ENCODE measurements at places on chromosomes 12 and 14. TPM values are rescaled to one million over a fixed set of nuclear protein-coding genes. Genes with fewer than 3 reads are reported as not detected.

DNA sequence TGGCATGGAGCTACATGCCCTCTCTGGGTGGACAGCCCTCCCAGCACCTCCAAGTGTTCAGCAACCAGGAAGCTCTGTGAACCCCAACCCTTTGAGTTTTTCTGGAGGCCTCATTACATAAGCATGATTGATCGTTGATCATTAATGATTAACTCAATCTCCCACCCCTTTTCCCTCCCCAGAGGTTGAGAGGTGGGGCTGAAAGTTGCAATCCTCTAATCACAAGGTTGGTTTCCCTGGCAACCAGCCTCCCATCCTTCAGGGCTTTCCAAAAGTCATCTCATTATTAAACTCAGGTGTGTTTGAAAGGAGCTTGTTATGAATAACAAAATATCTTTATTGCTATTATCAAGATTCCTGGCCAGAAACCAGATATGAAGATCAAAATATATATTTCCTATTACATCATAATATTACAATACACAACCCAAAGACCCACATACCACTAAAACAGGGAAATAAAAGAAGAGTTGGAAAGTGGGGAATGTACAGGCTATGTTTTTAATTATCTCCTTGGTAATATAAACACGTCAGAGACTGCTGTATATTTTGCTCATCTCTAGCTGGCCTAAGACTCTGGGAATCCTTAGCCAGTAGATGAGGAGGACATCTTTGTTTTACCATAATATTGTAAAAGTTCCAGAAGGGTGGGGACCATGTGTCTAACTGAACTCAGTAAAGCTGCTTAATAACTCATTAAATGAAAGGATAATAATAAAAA lies 73.6 kb downstream of the SSPN start:
- peaks cover 9% of the 10 kb centered on the region for H3K4me1 ChIP-seq
- no peak overlapping the region for H3K4me3 ChIP-seq
- no peak for DNase-seq
- no peaks in the 10 kb centered on the region for H3K27me3 ChIP-seq
- peak overlapping the region; percentile 52 for H3K27ac ChIP-seq

- H3K27ac ChIP-seq: no peak overlapping the region
- no peaks in the 10 kb centered on the region for H3K36me3 ChIP-seq
- H3K4me3 ChIP-seq: no peak overlapping the region
- H3K27me3 ChIP-seq: no peaks in the 10 kb centered on the region
- peaks cover 2% of the 10 kb centered on the region for H3K4me1 ChIP-seq
- DNase-seq: no peak
Observed at GRCh38 chr14:75769047-75769685, 108.1 kb downstream of the TTLL5 start.

DNA sequence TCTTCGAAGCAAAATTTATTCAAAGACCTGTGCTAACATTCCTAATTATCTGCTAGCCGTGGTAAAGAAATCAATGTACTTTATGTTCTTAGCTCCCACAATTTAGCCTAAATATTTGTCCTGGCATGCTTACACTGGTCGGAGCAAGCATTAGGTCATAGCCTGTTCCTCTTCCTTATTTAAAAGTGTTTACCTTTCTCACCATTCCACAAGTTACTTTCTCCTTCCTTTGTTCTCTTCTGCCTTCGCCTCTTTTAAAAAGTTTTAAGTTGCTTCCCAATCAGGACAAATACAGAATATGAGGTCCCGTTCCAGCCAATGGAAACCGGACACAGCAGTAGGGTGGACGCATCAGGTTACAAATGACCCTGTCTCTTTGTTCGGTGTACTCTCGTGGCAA lies 11.6 kb downstream of the CDK2AP1 start:
- peaks cover 3% of the 10 kb centered on the region for H3K4me1 ChIP-seq
- no peak for DNase-seq
- no peak overlapping the region for H3K4me3 ChIP-seq
- no peaks in the 10 kb centered on the region for H3K36me3 ChIP-seq
- no peak overlapping the region for H3K27ac ChIP-seq

GRCh38 chr14:94617988-94618822 lies 6.0 kb downstream of the SERPINA3 start:
- H3K4me3 ChIP-seq: no peak overlapping the region
- H3K27me3 ChIP-seq: peaks cover 4% of the 10 kb centered on the region
- H3K36me3 ChIP-seq: peaks cover 38% of the 10 kb centered on the region

- H3K4me3 ChIP-seq: peak overlapping the region; percentile 80
- H3K27me3 ChIP-seq: peaks cover 19% of the 10 kb centered on the region
- H3K4me1 ChIP-seq: peaks cover 49% of the 10 kb centered on the region
- no peak for DNase-seq
- no peaks in the 10 kb centered on the region for H3K36me3 ChIP-seq
Observed at GRCh38 chr12:50051101-50051806, 6.1 kb upstream of the ASIC1 start.

The XPOT gene
- total RNA-seq: 108 TPM

Data from glutamatergic neuron (in vitro differentiated cells).